Heart left ventricle (tissue), 16 donors: ENCODE measurements at places on chromosomes 6 and 20. TPM values are rescaled to one million over a fixed set of nuclear protein-coding genes. Genes with fewer than 3 reads are reported as not detected.
A peak's percentile ranks its signal among the peaks of the same experiment; 100 is the strongest.

DNA sequence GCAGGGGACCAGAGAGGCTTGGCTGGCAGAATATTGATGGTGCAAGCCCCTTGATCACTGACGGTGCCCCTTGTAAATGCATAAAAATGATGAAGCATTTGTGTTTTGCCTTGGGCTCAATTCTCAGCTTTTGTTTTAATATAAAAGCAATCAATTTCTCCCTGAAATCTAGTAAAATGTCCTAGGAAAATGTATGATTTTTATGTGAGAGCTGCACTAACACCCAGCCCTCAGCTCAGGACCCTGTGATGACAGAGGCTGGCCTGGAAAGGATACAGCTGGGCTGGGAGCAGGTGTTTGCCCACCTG lies 84.7 kb upstream of the PHACTR3 start:
- no peak for DNase-seq

The MYLK2 gene
- 0.15 TPM for polyA plus RNA-seq

The RRAGD gene
- polyA plus RNA-seq = 40.8 TPM

The HLA-DQA1 gene
- polyA plus RNA-seq = 8.7 TPM

DNA sequence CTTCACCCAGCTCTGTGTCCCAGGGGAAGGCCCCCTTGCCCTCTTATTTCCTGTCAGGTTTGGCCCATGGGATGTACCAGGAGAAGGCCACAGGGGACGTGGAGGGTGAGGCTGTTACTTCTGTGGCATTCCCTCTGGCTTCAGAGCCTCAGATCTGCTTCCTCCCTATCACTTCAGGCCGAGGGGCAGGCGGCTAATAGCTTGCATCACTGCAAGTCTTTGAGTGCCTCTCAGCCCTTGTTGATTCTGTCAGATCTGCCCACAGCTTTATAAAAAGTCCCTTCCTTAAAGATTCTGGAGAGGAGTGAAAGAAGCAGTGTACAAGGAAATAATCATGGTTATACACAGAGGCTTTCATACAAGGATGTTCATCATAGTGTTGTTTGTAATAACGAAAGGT lies 86.9 kb downstream of the LRFN2 start:
- no peak for DNase-seq

The MRPS26 gene
- 98.8 TPM for polyA plus RNA-seq

- DNase-seq = no peak
Measured at GRCh38 chr6:33191383-33192104, 723 bp downstream of the COL11A2 start.

The ABHD16B gene
- 0.72 TPM for polyA plus RNA-seq

The MYH7B gene
- polyA plus RNA-seq = 12.8 TPM

The HAO1 gene
- polyA plus RNA-seq = not detected

The IRF4 gene
- polyA plus RNA-seq = 0.29 TPM

- DNase-seq = no peak
Measured at GRCh38 chr6:3418496-3419060, 38.3 kb downstream of the SLC22A23 start.

GRCh38 chr6:37643851-37644672 lies 53.6 kb downstream of the MDGA1 start:
- no peak for DNase-seq

- DNase-seq = no peak
Measured at GRCh38 chr6:135052939-135053338, 1.7 kb downstream of the HBS1L start.

The TPX2 gene
- 0.04 TPM for polyA plus RNA-seq

GRCh38 chr6:139744891-139745290 lies 370.4 kb upstream of the CITED2 start:
- DNase-seq = no peak

DNA sequence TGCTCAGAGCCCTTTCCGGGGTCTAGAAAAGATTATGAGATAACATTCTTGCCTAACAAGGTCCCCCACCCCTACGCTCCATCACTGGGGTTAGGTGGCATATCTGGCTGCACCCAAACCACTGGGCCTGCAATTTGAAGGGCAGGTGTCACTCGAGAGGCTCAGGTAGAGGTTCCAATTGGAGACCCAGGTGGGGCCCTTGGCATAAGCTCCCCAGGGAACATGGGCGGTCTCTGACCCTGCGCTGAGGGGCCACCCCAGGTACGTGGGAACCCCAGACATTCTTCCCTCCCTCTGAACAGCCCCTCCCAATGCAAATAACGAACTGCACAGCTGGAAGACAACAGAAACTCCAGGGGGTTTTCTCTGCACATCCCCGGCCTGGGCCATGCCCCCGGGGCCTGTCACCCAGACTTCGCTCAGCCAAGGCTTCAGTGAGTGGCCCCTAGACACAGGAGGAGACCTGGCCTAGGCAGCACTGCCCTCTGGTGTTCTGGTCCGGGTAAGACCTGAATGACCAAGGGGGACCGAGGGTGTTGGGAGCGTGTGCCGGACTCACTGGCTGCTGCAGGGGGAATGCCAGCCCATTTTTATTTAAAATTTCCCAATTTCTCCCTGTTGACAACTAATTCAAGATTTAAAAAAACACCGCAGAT lies 47.5 kb downstream of the DSTN start:
- DNase-seq = peak; percentile 73

The SH3BGRL2 gene
- polyA plus RNA-seq = 2.5 TPM

DNA sequence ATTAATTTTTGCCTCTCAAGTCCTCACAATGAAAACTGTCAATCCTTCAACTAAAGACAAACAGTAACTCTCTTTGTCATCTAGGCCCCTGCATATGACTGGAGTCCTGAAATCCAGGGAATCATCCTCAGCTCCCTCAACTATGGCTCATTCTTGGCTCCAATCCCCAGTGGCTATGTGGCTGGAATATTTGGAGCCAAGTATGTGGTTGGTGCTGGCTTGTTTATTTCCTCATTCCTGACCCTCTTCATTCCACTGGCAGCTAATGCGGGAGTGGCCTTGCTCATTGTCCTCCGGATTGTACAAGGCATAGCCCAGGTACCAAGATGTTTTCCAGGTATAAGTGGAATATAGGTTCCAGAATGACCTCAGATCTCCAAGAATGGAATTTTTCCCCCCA lies 15.4 kb downstream of the SLC17A4 start:
- DNase-seq = no peak

DNA sequence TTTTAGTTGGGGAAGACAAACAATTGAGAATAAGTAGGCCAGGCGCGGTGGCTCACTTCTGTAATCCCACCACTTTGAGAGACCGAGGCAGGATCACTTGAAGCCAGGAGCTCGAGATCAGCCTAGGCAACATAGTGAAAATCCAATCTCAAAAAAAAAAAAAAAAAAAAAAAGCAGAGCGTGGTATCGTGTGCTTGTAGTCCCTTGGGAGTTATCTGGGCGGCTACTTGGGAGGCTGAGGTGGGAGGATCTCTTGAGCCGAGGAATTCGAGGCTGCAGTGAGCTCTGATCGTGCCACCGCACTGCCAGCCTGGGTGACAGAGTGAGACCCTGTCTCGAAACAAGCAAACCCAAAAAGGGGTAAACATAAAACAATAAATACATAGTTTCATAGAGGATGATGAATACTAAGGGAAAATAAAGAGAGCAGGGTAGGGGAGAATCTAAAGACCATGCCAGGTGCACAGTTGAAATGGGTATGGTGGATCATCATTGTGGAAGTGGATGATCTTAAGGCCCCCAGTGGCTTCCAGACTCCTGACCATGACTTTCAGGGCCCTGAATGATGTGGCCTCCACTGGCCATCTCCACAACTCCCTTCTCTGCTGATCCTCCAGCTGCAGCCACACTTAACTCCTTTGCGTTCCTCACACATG lies 947 bp downstream of the POFUT1 start:
- DNase-seq = no peak

DNA sequence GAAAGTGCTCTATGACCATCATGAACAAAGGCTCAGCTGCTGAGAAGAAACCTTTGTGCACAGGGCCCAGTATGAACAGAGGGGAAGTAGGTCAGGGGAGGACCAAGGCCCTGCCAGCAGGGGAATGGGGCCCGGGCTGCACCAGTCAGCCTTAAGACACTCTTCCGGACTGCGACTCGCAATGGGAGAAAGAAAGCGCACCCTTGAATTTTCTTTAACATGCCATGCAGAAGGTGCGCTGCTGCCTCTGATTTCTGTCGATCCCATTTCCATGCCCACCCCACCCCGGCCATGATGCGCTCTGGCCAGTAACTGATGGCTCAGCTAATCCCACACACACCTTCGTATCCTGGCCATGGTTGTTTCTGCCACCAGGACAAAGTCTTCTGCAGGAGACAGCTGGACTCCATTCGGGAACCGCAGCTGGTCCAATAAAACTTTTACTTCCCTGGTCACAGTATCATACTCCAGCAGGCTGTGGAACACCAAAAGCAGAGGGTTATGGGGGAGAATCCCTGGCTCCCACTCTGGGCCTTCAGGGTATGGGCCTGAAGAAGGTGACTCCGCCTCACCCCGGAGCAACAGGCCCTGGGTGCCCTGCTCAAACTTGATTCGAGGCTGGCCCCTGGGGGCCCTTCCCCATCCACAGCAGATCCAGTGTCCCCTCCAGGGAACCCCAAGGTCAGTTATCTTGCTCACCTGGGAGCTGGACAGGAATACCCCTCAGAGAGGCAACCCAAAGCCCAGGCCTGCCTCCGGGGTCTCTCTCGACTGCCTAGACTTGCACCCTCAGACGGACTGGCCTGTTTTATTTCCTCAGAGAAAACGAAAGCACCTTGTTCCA lies 20.3 kb downstream of the CST7 start:
- DNase-seq = no peak

The FAM209A gene
- not detected for polyA plus RNA-seq

GRCh38 chr6:36754582-36755434 lies 57.2 kb downstream of the RAB44 start:
- DNase-seq = no peak

DNA sequence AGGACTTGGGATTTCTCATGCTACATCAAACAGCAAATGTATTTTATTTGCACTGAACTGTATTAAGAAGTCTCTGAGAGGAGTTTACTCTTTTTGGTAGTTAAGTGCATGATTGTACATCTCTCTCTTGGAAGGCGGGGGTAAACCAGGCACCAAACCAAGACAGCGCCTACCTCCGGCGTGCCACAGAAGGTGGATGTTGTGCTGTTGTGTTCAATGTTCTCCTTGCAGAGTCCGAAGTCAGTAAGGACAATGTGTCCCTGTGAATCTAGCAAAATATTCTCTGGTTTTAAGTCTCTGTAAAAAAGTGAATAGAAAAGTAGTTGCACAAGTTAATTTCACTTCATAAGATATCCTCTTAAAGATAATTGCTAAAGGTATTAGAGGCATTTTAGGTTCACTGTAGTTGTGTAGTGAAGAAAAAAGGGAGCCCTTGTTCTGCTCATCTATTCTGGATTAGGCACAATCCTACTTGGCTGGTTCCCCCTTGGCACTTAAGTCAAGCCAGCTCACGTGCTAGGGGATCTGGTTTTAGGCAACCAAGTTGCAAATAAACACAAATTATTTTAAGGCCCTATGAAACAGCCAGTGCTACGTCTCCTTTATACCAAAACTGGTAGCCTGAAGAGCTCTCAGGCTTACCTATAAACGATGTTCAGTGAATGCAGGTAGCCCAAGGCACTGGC lies 119.7 kb upstream of the SLC2A12 start:
- no peak for DNase-seq
